ENCODE measurements at places on chromosomes 1 and 21. TPM values are rescaled to one million over a fixed set of nuclear protein-coding genes. Genes with fewer than 3 reads are reported as not detected.

DNA sequence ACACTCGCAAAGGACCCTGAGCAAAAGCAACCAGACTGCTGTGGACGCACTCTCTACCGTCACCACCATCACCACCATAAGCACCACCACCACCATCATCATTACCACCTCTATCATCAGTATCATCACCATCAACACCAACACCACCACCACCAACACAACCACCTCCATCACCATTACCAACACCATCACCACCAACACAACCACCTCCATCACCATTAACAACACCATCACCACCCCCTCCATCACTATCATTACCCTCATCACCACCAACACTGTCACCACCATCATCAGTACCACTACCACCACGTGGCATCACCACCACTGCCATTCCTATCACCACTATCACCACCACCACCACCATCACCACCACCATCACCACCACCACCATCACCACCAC, 38.8 kb upstream of the RIPK4 start:
- H3K27ac ChIP-seq, result no peak overlapping the region
- DNase-seq, result peak; percentile 2
- H3K4me1 ChIP-seq, result no peaks in the 10 kb centered on the region
- no peaks in the 10 kb centered on the region for H3K27me3 ChIP-seq
- peaks cover 6% of the 10 kb centered on the region for H3K36me3 ChIP-seq

- no peaks in the 10 kb centered on the region for H3K4me1 ChIP-seq
- no peaks in the 10 kb centered on the region for H3K36me3 ChIP-seq
- no peak overlapping the region for H3K4me3 ChIP-seq
- DNase-seq, result no peak
- no peaks in the 10 kb centered on the region for H3K27me3 ChIP-seq
Observed at GRCh38 chr1:163436140-163436812, 114.5 kb downstream of the NUF2 start.

DNA sequence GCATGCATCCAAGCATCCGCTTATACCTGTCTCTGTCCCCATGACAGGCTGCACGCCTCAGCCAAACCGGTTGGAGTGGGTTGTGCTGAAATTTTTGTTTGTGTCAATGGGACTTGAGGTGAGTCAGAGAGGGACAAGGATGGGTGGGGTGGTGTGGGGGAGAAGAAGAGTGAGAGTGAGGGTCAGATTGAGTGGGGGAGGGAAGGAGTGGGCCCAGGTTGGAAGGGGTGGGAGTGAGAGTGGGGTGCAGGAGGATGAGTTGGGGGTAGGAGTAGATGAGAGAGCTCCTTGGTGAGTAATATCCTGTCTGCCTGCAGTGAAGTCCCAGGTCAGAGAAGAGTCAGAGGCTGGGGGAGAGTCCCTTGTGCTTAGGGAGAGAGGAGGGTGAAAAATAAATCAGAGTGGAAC, 3.3 kb upstream of the NECTIN4 start:
- H3K27me3 ChIP-seq, result no peaks in the 10 kb centered on the region
- DNase-seq, result no peak
- no peaks in the 10 kb centered on the region for H3K36me3 ChIP-seq
- H3K4me1 ChIP-seq, result peaks cover 13% of the 10 kb centered on the region
- no peak overlapping the region for H3K27ac ChIP-seq
- H3K4me3 ChIP-seq, result no peak overlapping the region

DNA sequence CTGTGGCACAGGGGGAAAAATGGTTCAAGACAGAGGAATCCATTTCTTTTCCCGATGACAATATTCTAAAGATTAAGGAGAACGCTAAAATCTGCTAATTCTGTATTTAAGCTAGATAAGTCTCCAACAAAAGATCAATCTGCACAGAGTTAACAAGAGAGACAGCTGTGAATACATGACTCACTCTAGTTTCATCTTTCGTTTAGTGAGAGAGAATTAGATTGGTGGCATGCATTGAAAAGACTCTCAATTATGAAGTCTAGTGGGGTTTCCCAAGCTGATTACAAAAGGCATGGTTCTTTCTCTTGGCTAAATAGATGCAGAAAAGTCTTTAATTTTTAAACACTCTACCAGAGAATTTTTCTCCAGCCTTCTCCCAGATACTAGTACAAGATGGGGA, 34.4 kb downstream of the CAPN9 start:
- H3K4me1 ChIP-seq, result no peaks in the 10 kb centered on the region
- H3K4me3 ChIP-seq, result no peak overlapping the region
- no peak for DNase-seq
- H3K27me3 ChIP-seq, result no peaks in the 10 kb centered on the region
- H3K36me3 ChIP-seq, result no peaks in the 10 kb centered on the region

GRCh38 chr1:172179918-172180317, 240.6 kb upstream of the C1orf105 start:
- H3K4me3 ChIP-seq, result no peak overlapping the region
- H3K36me3 ChIP-seq, result no peaks in the 10 kb centered on the region
- no peak overlapping the region for H3K27ac ChIP-seq
- peaks cover 9% of the 10 kb centered on the region for H3K4me1 ChIP-seq

GRCh38 chr21:28421716-28422524, 570.8 kb downstream of the LTN1 start:
- no peak for DNase-seq
- H3K4me1 ChIP-seq, result peaks cover 3% of the 10 kb centered on the region
- H3K4me3 ChIP-seq, result no peak overlapping the region
- no peak overlapping the region for H3K27ac ChIP-seq
- H3K36me3 ChIP-seq, result no peaks in the 10 kb centered on the region
- H3K27me3 ChIP-seq, result no peaks in the 10 kb centered on the region

GRCh38 chr1:164693564-164694359, 134.8 kb downstream of the PBX1 start:
- no peak for DNase-seq
- no peaks in the 10 kb centered on the region for H3K4me1 ChIP-seq
- no peaks in the 10 kb centered on the region for H3K36me3 ChIP-seq
- no peak overlapping the region for H3K27ac ChIP-seq
- no peak overlapping the region for H3K4me3 ChIP-seq
- no peaks in the 10 kb centered on the region for H3K27me3 ChIP-seq

DNA sequence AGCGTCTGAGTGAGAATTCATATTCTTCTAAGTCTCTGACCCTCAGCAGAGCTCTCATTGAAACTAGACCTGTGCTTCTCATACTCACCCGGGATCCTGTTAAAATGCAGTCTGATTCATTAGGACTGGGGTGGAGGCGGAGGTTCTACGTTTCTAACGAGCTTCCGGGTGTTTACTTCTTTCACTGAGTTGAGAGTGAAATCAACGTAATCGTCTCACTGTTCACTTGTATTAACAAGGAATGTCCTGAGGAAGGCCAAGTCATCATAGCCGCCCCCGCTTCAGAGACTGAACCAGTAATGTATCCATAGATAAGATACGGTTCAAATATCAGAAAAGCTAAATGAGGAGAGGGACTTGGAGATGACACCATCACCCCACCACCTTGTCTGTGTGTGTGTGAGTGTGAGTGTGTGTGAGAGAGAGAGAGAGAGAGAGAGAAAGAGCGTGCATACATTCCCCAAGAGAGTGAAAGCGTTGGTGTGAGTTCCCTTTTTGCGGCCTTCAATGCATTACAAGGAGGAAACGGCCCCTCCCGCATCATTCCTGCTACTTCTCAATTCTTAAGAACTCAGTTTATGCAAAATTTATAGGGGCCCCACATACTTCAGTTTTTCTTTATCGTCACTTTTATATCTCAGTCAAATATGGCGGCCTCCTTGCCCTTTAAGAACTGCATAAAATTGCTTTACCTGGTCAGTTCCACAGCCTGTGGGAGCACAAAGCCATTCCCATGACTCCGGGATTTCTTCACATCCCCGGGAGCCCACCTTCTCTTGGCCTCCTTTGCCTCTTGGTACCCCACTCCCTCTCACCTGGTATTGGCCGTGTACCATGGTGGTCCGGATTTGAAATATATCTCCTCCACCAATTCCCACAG, 19.8 kb downstream of the KMO start:
- no peaks in the 10 kb centered on the region for H3K36me3 ChIP-seq
- no peak overlapping the region for H3K27ac ChIP-seq
- H3K27me3 ChIP-seq, result no peaks in the 10 kb centered on the region

GRCh38 chr1:223230161-223230881, 87.3 kb upstream of the TLR5 start:
- no peaks in the 10 kb centered on the region for H3K36me3 ChIP-seq
- H3K27ac ChIP-seq, result no peak overlapping the region
- H3K4me3 ChIP-seq, result no peak overlapping the region
- no peaks in the 10 kb centered on the region for H3K27me3 ChIP-seq
- H3K4me1 ChIP-seq, result no peaks in the 10 kb centered on the region

FMOD gene
- 22.3 TPM for total RNA-seq

ATXN7L2 gene
- total RNA-seq, result 7.3 TPM

ETV3L gene
- total RNA-seq, result not detected

PCBP3 gene
- 5.4 TPM for total RNA-seq

PADI4 gene
- total RNA-seq, result 0.35 TPM

ZP4 gene
- not detected for total RNA-seq

HTR1D gene
- 0.09 TPM for total RNA-seq

VTCN1 gene
- total RNA-seq, result 32.6 TPM

REN gene
- 32.4 TPM for total RNA-seq

CD1C gene
- total RNA-seq, result 4.8 TPM

PTBP2 gene
- total RNA-seq, result 32.8 TPM
